ENCODE measurements at places on chromosomes 4 and X. TPM values are rescaled to one million over a fixed set of nuclear protein-coding genes. Genes with fewer than 3 reads are reported as not detected.

The XKRX gene
- total RNA-seq = not detected

The ANKRD37 gene
- 5.7 TPM for total RNA-seq

The DCX gene
- total RNA-seq = not detected

The GSX2 gene
- not detected for total RNA-seq

The MAGEB1 gene
- not detected for total RNA-seq

The TASL gene
- total RNA-seq = not detected

The CXCL10 gene
- not detected for total RNA-seq

The ARHGAP4 gene
- total RNA-seq = 0.31 TPM

All from cardiac ventricle fibroblast (primary cell).